ENCODE measurements at places on chromosomes 11 and 22.

DNA sequence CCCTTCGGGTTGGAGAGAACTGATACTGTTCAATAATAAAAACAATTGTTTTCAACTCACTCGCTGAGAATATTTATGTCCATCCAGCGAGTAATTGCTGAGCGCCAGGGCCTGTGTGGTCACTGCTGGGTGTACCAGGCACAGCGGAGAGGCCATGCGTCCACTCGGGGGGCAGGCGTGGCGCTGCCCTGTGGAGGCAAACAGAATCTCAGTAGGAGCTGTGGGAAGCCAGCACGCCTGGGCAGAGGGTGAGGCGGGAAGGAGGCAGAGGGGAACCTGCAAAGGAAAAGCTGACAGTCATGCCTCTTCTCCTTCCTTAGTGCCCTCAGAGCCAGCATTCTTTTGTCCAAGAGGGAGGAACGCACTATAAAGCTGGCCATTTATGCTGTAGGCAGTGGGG lies 11.4 kb downstream of the GLB1L3 start:
- no peak for DNase-seq

- no peak for DNase-seq
Observed at GRCh38 chr11:44959064-44959463, 8.4 kb upstream of the TP53I11 start.

DNA sequence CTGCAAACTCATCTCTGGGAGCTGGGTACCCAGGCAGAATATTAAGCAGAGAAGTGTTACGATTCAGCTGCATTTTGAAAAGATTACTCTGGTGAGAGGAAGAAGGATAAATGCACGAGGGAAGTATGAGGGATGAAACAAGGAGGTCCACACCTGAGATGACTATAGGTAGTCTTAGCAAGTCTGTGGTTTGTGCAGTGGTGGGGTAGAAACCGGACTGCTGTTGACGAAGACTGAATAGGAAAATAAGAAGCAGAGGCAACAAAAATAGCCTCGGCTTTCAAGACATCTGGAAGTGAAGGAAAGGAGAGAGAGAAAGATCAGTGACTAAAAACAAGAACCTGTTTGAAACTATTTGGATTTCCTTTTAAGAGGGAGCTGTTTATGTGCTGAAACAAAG lies 810.8 kb downstream of the OPCML start:
- DNase-seq, result no peak

DNA sequence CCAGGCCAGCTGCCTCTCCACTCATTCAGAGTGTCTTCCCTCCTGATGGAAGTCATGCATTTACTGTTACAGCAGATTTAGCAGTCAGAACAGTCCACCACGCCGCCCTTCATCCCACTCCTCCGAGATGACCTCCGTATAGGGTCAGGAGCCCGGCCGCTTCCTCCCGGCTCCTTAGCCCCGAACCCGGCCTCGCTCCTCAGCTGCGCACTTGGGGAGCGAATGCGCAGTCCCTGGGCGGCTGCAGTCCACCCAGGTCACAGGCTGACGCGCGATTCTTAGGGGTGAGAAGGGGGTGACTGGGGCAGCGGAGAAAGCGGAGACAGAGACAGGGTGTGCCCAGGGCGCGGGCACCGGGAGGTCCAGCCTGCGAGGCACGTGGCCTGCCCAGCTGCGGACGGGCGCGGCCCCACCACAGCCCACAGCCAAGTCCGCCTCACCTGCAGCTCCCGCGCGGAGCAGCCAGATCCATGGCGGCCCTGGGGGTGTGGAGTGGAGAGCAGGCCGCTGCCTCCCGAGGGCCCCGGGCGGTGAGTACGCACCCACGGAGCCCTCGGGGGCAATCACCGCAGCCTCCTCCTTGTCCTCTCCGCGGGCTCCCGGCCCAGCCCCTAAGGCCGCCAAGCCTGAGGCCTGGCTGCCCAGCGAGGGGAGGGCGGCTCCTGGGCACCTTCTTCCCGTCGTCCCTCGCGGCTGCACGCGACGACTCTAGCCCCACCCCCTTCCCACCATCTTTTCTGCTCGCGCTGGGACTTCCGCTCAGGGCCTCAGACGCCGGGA lies 286.6 kb downstream of the BRD1 start:
- no peak for DNase-seq

DNA sequence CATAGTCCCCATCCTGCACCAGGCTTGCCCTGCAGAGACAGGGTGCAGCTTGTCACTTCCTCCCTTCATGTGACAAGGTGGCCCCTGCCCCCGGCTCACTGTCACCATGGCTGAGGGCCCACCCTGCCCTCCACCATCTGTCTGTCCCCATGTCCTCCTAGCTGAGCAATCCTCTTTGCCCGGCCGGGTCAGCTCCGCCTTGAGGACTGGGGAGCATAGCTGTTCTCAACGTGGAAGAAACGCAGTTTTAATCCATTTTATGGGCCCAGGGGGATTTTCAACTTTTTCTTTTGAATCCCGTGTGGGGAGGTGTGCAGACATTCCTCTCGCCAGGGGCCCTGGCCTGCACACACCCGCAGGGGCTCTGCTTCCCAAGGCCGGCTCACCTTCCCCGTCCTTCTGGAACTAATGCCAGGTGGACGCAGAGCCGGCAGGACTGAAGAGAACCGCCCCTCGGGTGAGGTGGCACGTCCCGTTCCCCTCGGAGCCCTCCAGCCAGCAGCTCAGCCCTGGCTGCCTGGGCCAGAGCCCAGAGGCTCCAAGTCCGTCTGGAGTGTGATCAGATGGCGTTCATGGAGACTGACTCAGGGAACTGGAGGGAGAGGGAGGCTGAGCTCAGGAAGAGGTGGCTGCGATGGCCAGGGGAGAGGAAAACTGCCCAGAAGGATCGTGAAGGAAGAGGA lies 1108.7 kb downstream of the BRD1 start:
- no peak for DNase-seq

DNA sequence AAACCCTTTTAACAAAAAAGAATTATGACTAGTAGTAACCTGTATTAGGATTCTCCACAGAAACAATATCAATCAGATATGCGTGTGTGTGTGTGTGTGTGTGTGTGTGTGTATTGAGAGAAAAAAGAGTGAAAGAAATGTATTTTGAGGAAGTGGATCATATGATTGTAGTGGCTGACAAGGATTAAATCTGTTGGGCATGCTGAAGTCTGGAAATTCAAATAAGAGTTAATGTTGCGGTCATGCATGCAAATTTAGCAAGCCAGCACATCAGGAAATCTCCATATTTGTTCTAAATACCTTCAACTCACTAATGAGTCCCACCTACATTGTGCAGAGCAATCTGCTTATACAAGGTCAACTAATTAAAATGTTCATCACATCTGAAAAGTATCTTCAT lies 46.8 kb upstream of the IGLL5 start:
- no peak for DNase-seq

GRCh38 chr11:133679896-133680295 lies 147.6 kb upstream of the OPCML start:
- DNase-seq, result no peak

DNA sequence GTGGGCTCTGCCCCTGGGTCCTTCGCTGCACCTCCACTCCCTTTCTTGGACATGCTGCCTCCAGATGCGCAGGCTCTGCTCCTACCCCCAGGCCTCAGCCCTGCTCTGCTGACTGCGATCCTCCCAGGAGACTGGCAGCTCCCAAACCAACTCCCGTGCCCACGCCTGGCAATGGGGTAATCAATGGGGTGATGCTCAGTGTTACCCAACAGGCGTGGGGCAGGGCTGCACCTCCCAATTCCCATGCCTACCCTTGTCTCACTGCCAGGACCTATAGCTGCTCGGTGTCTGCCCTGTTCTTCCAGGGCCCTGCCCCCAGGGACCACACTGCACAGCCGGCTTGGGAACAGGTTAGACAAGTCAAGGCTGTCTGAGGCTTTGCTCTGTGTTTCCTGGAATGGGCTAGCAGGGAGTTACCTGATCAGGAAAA lies at the start of gene ALDH3B2:
ALDH3B2 (minus strand) TSS at position 182 of the 430 bp plus-strand sequence. CDS start 7,688 bp downstream, outside the sequence.
- no peak for DNase-seq

GRCh38 chr11:65440831-65441499 lies 18.4 kb downstream of the NEAT1 start:
- no peak for DNase-seq

- DNase-seq, result no peak
Observed at GRCh38 chr11:9893474-9893873, 229.6 kb downstream of the SWAP70 start.

DNA sequence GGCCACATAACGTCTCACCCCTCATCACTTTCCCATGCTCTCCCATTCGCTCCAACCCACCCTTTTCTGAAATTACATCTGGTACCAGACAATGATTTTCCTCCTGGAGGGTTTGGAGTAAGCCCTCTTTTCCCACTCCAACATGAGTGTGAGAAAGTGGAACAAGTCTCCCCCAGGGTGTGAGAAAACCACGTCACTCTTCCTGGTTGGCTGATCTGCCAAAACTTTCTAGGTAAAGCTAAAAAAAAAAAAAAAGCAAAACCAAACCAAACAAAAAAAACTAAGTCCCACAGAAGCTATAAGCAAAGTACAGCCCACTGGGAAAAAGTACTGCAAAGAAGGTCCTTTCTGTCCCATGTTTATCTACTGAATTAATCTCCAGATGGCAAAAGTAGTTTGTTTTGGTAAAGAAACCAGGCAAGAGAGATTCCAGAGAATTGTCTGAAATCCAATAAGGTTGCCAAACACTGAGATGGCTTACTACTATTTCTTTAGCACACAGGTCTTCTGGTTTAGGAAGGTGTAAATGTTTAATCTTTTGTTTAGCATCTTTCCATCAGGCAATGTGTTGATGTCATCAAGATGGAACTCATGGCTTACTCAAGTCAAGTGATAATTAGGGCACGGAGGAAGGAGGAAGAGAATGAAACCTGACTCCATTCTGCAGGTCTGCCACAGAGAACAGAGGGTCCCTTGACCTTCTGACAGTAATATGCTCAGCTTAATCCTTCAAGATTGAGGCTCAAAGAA lies 395.6 kb downstream of the LARGE1 start:
- DNase-seq, result no peak

DNA sequence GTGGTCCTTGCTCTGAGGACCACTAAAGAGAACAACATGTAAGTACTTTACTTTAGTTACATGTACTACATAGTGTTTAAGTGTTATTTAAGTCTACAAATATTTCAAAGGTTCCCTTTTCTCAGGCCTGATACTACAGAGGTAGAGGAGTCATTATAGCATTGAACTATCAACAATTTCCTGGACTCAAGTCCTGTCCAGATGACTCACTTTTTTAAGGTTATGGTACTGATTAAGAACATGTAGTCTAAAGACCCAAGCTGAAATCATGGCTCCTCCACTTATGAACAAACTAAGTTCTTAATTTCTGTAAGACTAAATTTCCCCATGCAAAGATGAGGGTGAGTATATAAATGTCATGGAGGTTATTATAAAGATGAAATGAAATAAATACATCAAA lies 74.7 kb downstream of the NARS2 start:
- DNase-seq, result no peak

DNA sequence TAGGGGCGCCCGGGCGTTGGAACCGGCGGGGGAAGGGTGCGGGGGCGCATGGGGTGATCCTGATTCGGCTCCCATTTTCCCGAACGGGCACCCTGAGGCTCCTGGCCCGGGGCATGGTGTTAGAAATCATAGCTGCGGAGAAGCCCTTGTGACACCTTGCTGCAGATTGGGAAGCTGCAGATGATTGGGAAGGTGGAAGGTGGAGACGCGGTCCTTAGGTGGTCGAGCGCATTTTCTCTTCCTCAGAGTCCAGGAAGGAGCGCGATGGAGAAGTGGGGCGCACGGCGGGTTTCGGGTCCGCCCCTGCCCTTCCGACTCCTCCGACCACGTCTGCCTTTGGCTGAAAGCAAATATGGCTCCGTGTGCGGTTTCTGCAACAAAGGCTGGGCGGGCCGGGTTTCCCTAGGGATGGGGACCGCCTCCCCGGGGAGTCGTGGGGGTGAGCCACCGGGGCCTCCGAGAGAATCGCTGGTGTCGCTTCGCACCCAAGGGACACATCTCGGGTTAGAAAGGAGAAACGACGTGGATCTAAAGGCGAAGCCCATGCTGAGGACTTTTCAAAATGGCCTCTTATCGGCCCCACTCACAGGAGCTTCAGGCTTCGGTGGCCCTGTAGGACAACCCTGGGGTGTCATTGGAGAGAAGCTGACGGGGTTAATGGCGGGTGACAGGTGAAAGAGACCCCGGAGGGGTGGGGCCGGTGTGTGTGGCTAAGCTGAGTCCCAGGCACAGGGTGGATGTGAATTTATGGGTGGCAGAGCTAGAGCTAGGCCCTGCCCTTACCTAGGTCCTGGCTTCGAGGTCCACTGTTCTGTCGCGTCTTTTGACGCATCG lies 707 bp upstream of the FTH1 start:
- no peak for DNase-seq

GRCh38 chr11:69293087-69293486 lies 868 bp upstream of the MYEOV start:
- no peak for DNase-seq

- DNase-seq, result no peak
Observed at GRCh38 chr11:44865866-44866272, 84.8 kb downstream of the TP53I11 start.

DNA sequence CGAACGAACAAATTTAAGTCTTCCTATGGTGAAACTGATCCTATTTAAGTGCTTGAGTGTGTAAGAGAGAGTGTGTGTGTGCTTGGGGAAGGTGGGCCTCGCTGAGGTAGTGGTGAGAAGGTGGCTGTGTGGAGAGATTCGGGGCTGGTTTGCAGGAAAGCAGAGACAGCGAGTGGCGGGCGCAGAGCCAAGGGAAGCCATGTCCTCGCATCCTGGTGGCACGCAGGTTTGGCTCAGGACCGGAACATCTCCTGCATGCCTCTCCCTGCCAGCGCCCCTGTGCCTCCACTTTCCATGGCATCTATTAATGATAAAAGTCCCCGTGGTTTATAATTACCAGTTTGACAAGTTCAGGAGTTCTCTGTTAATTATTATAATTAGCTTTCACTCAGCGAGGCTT lies 383.1 kb upstream of the CADM1 start:
- no peak for DNase-seq

GRCh38 chr22:20423008-20423905 lies 14.4 kb downstream of the SCARF2 start:
- DNase-seq, result no peak

GRCh38 chr11:117435326-117435725 lies 107.7 kb downstream of the CEP164 start:
- no peak for DNase-seq

DNA sequence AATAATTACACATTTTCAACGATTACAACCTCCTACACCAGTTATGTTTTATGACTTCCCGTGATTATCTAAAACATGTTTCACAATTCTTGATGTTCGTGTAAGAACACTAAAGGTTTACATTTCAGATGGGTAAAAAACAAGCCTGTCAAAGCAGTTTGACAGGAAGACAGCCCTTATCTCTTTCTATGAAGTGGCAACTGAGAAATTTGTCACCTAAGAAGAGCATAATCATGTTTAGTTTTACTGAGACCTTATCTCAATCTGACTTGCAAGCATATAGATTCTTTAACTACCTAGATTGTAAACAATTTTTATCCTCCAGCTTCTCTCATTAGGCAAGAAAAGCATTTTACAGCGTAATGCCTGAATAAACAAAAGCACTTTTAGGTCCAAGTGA lies 218.4 kb upstream of the ZBED5 start:
- no peak for DNase-seq

GRCh38 chr11:92854952-92855351 lies 114.5 kb upstream of the MTNR1B start:
- DNase-seq, result no peak

- no peak for DNase-seq
Observed at GRCh38 chr11:110525883-110526282, 96.1 kb downstream of the FDX1 start.
